ENCODE measurements at places on chromosomes 1 and 21.

- no peak for DNase-seq
These were observed 91.6 kb upstream of the SAMD11 start for GRCh38 chr1:832136-832535.

DNA sequence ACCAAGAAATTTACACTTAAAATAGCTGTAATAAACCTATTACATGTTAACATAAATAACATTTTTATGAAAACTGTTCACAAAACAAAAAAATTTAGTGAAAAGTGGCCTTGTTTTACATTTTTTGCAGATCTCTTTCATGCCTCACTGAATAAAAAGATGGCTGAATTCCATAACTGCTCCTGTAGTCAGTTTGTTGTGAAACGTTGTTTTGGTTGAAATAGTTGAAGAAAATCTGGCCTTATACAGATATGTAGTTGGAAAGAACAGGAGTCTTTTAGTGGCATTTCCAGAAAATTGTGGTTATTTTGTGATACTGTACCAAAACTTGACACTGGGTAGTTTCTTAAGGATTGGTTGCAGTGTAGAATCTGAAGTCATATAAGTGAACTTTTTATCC lies 18.1 kb downstream of the ITSN1 start:
- DNase-seq, result no peak

- DNase-seq, result no peak
These were observed 22.4 kb upstream of the CCDC27 start for GRCh38 chr1:3729594-3730542.

DNA sequence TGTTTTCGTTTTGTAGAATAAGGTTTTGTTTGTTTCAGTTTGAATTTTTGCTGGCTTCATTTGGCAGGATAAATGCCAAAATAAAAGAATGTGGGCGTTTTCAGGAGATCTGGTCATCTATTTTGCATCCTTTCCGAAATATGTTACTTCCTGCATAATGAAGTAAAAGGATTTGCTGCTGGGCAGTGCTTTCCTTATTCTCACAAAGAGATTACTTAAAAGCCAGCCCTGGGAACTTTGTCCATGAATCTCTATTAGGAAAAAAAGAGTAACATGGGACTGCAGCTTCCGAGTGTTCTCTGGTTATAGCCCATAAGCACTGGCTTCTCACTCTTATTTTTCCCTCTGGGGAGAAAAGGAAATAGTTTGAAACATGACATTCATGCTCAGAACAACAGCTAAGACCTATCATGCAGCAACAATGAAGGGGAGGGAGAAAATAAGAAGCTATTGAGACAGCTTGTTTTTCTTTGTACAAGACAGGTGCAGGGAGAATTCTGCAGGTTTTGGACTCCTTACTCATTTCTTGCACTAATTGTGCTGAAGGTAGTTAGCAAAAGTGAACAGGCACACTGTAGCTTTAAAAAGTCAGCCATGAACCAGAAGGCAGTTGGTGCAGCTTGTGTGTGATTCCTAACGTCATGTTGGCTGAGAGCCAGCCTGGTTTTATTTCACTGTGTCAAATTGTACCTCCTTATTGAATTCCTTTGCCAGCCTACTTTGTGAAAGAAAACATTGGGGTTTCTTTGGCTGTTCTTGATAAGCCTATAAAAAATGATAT lies at the start of gene SAMD13:
Gene SAMD13 (plus strand): TSS at position 705 of the 781 bp plus-strand sequence. CDS start 1,527 bp downstream, outside the sequence.
- peak; percentile 58 for DNase-seq

DNA sequence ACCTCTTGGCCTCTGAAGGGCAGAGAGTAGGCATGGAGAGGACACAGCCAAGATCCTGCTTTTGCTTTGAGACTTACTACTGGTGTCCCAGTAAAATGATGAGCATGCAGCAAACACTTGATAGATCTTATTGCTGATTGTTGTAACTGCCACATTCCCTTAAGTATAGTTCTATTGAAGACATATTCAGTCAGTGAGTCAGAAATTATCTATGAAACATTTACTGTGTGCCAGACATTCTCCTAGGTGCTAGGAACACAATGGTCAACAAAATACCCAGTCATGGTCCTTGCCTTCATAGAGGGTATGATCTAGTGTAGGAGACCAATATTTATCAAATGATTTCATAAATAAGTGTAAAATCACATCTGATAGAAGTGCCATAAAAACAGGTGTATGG lies 13.6 kb downstream of the STYXL2 start:
- no peak for DNase-seq

DNA sequence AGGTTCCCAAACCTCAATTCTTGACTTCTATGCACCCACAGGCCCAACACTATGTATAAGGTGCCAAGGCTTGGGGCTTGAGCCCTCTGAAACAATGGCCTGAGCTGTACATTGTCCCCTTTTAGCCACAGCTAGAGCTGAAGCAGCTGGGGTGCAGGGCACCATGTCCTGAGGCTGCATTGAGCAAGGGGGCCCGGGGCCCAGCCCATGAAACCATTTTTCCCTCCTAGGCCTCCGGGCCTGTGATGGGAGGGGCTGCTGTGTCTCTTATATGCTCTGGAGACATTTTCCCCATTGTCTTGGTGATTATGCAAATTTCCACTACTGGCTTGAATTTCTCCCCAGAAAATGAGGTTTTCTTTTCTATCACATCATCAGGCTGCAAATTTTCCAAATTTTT lies 155.5 kb downstream of the FASLG start:
- no peak for DNase-seq

DNA sequence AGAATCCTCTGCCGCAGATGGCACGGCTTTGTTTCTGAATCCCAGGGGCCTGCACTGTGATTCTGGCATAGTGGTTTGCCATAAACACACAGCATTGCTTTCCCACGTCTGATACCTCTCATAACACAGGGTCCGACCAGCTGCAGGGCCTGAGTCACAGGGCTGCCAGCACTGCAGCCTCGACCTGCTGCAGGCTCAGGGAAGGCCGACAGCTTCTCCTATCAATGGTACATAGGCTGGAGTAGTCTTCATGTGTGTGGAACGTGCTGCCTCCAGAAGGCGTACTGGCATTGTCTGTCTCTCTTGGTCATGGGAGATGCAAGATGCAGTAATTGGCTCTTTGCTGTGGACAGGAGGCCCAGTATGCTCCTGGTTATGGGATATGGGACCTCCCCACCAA lies 53.5 kb upstream of the PDE9A start:
- DNase-seq, result no peak

GRCh38 chr1:117814856-117815797 lies 114.3 kb downstream of the GDAP2 start:
- DNase-seq, result peak; percentile 83

GRCh38 chr21:46160907-46161632 lies 5.7 kb upstream of the FTCD start:
- DNase-seq, result no peak

- DNase-seq, result no peak
These were observed 120.6 kb upstream of the LMO4 start for GRCh38 chr1:87208080-87208479.

DNA sequence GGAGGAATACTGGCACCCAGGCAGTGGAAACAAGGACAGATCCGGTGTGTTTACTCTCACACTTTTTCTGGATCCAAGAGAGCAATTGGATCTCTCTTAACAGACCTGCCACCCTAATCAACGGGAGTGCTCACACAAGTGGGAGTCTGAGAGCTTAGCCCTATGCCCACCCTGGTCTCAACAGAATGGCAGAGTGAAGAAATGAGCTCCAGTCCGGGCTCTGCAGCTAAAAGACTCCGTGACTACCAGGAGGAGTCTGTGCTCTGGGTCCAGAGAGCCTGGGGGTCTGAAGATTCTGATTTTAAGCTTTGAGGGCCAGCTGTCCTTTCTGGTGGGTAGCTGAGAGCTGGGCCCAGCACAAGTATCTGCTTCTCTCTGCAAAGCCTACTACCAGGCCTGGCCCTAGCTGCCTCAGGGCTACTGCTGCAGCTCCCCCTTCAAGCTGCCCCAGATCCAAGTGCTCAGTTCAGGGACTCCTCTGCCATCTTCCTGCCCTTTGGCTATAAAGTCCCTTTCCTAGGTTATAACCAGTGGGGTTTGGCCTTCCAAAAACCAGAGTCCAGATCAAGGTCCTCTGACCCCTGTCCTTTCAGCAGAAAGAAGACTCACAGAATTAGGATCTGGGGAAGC lies 3.9 kb downstream of the S100A9 start:
- no peak for DNase-seq
